Stimulated activated naive B cell treated with anti-CD40 and anti-IgM and Interleukin-4, amounts not matched to agents 10 μg/mL and 1 μg/mL and 100 μg/mL, for 72 hours (primary cell): ENCODE measurements at places on chromosomes 4 and X.

DNA sequence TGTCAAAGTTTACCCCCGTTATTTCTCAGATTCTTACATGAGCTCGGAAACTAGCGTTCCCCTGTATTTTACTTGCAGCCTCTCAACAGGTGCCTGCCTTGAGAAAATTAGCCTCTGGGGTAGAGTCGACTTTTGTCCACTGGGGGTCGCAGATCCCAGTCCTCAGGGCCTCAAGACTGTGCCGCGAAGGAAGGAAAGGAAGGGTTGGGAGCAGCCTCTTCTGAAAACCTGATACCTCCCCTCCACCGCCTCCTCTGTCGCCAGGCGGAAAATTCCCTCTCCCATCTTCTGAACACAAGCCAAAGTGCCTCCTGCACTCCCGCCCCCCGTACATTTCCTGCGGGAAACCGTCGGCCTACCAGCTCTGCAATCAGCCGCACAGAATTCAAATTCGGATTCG lies 44.4 kb upstream of the TMSB15B start:
- H3K4me3 ChIP-seq = peak overlapping the region; percentile 99
- H3K36me3 ChIP-seq = no peaks in the 10 kb centered on the region
- peaks cover 11% of the 10 kb centered on the region for H3K4me1 ChIP-seq
- H3K27ac ChIP-seq = peak overlapping the region; percentile 96
- DNase-seq = peak; percentile 24

DNA sequence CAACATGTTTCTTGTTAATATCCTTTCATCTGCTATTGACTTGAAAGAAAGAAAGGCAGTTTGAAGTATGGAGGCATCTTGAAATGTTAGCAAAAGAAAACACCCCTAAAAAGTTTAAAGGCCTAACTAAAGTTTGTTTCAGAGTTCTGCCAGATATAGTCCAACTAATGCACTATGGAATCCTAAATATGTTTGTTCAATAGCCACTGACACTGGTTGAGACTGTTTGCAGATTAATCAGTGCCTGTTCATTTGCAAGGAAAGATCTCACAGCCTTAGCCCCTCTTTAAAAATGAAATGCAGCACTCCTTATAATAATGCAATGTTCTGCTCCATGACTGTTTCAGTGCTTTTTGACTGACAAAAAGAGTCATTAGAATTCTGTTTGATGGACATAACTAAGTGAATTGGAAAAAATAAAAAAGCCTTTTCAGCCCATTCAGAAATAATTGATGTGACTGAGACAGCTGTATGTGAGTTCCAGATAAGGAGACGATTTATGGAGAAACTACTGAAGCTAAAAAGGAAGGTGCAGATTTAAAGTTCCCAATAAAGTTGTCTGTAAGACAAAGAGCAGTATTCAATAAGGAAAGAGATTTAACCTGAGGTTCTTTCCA lies 192.0 kb downstream of the PCDH7 start:
- H3K36me3 ChIP-seq = no peaks in the 10 kb centered on the region
- H3K27me3 ChIP-seq = no peaks in the 10 kb centered on the region
- no peak for DNase-seq
- no peaks in the 10 kb centered on the region for H3K4me1 ChIP-seq
- H3K4me3 ChIP-seq = no peak overlapping the region

DNA sequence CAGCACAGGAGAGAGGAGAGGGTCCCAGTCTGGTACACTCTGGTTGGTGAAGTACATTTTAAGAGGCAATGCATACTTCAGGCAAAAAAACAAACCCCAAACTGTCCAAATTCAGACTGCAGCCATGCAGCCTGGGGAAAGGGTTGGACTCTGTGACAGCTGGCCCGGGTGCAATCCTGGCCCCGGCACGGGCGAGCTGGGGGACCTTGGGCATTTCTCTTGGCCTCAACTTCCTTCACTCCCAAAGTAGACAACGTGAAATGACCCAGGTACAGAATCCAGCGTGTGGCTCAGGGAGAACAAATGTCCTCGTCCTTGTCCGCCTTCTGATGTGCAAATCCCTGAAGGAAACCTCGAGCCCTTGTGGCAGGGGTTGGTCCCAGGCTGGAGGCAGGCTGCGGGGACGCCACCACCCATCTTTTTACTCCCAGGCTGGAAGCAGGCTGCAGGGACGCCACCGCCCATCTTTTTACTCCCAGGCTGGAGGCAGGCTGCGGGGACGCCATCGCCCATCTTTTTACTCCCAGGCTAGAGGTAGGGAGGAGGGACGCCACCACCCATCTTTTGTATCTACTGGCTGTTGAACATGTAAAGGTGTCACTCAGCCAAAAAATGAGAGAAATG lies 62.3 kb downstream of the ACOX3 start:
- no peaks in the 10 kb centered on the region for H3K27me3 ChIP-seq
- no peak overlapping the region for H3K27ac ChIP-seq
- no peaks in the 10 kb centered on the region for H3K4me1 ChIP-seq
- peaks cover 21% of the 10 kb centered on the region for H3K36me3 ChIP-seq

DNA sequence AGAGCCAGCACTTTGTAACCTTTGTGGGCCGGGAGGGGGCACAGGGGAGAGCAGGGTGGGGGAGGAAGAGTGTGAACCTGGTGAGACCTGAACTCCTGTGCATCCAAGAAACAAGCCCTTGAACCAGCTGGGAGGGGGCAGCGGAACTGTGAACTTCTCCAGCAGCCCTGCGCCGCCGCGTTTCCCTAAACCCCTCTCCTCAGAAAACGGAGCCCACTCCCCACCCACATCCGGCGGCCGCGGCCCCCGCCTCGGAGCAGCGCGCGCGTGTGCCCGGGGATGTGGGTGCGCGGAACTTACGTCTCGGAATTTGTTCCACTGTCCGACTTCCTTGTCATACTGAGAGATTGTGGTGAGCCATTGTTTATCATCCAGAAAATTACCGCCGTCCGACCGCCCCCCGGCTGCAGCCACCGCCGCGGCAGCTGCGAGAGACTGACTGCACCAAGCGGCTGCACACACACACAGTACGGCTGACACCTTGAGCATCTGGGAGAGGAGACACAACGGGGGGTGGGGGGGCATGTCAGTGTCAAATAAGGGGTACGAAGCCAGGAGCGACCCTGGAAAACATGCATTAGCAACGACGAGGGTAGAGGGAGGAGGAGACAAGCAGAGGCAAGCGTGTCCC lies 494 bp downstream of the SPOCK3 start:
- H3K4me1 ChIP-seq = peaks cover 10% of the 10 kb centered on the region
- H3K27ac ChIP-seq = peak overlapping the region; percentile 51
- H3K36me3 ChIP-seq = no peaks in the 10 kb centered on the region
- peak; percentile 25 for DNase-seq

DNA sequence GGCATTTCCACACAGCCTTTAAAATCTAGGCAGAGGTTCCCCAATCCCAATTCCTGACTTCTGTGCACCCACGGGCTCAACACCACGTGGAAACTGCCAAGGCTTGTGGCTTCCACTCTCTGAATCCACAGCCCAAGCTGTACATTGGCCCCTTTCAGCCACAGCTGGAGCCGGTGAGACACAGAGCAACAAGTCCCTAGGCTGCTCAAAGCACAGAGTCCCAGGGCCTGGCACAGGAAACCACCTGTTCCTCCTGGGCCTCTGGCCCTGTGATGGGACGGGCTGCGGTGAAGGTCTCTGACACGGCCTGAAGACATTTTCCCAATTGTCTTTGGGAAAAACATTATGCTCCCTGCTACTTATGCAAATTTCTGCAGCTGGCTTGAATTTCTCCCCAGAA lies 500.0 kb downstream of the FSTL5 start:
- DNase-seq = no peak
- no peaks in the 10 kb centered on the region for H3K27me3 ChIP-seq
- no peak overlapping the region for H3K27ac ChIP-seq
- no peak overlapping the region for H3K4me3 ChIP-seq
- H3K4me1 ChIP-seq = no peaks in the 10 kb centered on the region
- no peaks in the 10 kb centered on the region for H3K36me3 ChIP-seq

- H3K36me3 ChIP-seq = no peaks in the 10 kb centered on the region
- no peak for DNase-seq
- no peak overlapping the region for H3K4me3 ChIP-seq
- no peaks in the 10 kb centered on the region for H3K27me3 ChIP-seq
- no peaks in the 10 kb centered on the region for H3K4me1 ChIP-seq
Observed at GRCh38 chr4:164536814-164537213, 217.1 kb upstream of the SMIM31 start.

DNA sequence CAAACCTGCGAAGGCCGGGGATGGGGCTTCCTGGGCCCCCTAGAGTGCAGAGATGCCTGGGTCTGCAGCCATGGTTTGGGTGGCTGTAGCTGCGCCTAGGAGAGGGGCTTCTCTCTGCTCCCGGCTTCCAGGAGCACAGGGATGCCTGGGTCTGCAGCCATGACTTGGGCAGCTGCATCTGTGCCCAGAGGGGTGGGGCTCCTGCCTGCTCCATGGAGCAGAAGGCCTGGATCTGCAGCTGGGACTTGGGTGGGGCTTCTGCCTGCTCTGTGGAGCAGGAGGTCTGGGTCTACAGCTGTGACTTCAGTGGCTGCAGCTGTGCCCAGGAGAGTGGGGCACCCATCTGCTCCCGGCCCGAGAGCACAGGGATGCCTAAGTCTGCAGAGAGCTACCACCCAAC lies 20.8 kb downstream of the SPON2 start:
- H3K36me3 ChIP-seq = peaks cover 4% of the 10 kb centered on the region
- no peak overlapping the region for H3K27ac ChIP-seq

DNA sequence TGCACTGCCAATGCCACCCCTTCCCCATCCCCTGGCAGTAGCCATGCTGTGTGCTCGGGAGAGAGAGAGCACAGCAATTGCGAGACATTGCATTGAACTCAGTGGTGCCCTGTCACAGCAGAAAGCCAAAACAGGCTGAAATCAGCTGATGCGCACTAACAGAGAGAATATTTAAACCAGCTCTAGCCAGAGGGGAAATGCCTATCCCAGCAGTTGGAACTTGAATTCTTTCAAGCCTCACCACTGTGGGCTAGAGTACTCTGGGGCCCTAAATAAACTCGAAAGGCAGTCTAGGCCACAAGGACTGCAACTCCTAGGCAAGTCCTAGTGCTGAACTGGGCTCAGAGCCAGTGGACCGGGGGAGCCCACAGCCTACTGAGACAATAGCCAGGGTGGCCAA lies 17.7 kb upstream of the RP2 start:
- H3K4me1 ChIP-seq = no peaks in the 10 kb centered on the region
- peaks cover 2% of the 10 kb centered on the region for H3K36me3 ChIP-seq
- no peak overlapping the region for H3K27ac ChIP-seq
- DNase-seq = no peak
- H3K4me3 ChIP-seq = no peak overlapping the region

DNA sequence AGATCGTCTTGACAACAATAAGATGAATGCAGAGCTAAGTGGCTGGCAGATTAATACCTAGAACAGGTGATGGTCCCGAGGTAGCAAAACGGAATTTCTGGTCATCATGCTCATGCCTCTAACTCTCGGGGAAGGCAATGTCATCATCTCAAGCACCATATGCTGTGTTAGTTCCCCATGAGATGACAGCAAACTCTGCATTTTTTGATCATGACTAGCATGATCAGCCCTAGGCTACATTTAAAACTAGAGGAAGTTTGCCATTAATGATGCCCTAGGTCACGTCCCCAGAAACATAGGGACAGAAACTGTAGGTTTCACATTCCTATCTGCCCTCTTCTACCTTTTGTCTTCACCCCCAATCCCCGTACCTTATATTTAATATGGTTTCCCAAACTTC lies 11.6 kb downstream of the LPAR4 start:
- H3K4me1 ChIP-seq = peaks cover 13% of the 10 kb centered on the region
- H3K27ac ChIP-seq = no peak overlapping the region

- no peak overlapping the region for H3K4me3 ChIP-seq
- no peak for DNase-seq
- no peaks in the 10 kb centered on the region for H3K27me3 ChIP-seq
- H3K36me3 ChIP-seq = no peaks in the 10 kb centered on the region
- H3K4me1 ChIP-seq = peaks cover 2% of the 10 kb centered on the region
Observed at GRCh38 chr4:117479673-117480072, 394.3 kb upstream of the TRAM1L1 start.

GRCh38 chrX:148538582-148538981 lies 38.2 kb downstream of the AFF2 start:
- H3K36me3 ChIP-seq = no peaks in the 10 kb centered on the region
- DNase-seq = no peak
- H3K27ac ChIP-seq = no peak overlapping the region
- no peak overlapping the region for H3K4me3 ChIP-seq
- peaks cover 9% of the 10 kb centered on the region for H3K27me3 ChIP-seq

GRCh38 chr4:150237110-150237872 lies 159.0 kb downstream of the DCLK2 start:
- no peak overlapping the region for H3K27ac ChIP-seq
- no peaks in the 10 kb centered on the region for H3K27me3 ChIP-seq
- peaks cover 13% of the 10 kb centered on the region for H3K36me3 ChIP-seq
- H3K4me1 ChIP-seq = no peaks in the 10 kb centered on the region

DNA sequence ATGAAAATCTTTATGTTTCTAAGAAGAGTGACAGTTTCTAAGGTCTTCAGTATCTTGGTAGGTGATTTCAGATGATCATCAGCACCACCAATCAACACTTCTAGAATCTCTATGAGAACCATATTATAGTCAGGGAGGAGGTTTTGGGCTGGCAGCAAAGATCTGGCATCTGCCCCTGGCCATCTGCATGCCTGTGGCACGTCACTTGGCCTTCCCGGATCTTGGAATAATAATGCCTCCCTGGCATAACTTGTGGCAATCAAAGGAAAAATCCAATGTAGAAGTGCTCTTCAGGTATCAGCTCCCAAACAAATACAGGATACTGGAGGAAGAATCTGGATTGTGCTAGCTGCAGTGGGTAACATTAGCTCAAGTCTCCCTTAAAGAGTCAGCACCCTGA lies 57.3 kb downstream of the RASL11B start:
- no peaks in the 10 kb centered on the region for H3K4me1 ChIP-seq
- no peak overlapping the region for H3K27ac ChIP-seq
- no peak overlapping the region for H3K4me3 ChIP-seq
- H3K36me3 ChIP-seq = peaks cover 14% of the 10 kb centered on the region
- no peaks in the 10 kb centered on the region for H3K27me3 ChIP-seq
